LHCN-M2 (cell line): ENCODE measurements at places on chromosomes 11 and 22.

GRCh38 chr11:35142481-35143075 lies 3.6 kb downstream of the CD44 start:
- peak; percentile 77 for DNase-seq

DNA sequence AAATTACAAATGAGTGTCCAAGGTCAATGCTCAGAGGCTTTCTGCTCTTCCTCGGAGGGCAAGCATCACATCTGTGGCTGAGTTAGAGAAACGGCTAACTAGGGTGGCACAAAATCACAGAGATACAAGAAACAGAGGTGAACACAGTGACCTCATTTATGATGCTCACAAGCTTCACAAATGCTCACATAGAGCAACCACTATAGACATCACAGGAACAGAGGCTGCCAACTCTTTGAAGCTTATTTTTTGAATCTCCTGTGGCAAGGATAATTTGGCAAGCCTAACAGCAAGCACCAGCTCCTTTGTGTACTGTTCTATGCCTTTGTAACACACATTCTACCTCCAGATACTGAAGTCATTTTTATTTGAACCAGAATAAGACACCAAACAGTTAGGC lies 416.5 kb upstream of the DDI1 start:
- DNase-seq = no peak

DNA sequence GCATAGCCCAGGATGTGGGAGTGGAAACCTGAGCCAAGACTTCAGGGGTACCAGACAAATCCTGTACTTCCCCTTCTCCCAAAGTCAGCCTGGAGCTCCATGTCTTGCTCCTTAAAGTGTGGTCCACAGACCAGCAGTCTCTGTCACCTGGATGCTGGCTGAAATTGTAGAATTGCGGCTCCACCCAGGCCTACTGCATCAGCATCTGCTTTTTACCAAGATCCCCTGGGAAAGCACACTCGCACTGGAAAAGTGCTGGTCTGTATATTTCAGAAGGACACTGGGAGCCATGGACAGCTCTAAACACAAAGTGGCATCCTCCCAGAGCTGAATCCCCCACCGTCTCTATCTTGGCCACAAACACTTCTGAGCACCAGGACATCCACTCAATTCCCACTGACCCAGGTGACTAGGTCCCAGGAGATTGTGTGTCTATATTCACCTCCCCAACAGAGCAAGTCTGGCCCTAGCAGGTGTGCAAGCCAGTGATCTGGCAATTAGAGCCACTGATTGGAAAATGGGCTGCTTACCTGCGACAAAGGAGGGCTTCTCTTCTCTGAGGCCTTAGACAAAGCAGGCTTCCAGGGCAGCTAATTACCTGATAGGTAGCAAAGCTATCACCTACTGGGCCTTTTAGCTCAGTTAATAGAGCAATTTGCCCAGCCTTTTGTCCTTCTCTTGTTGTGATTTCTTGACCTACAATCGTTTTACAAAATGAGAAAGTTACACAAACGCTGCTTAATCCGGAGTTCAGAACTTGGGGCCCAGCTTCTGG lies 443.3 kb downstream of the MN1 start:
- DNase-seq = no peak

GRCh38 chr22:21816787-21817496 lies 50.5 kb downstream of the MAPK1 start:
- peak; percentile 94 for DNase-seq

DNA sequence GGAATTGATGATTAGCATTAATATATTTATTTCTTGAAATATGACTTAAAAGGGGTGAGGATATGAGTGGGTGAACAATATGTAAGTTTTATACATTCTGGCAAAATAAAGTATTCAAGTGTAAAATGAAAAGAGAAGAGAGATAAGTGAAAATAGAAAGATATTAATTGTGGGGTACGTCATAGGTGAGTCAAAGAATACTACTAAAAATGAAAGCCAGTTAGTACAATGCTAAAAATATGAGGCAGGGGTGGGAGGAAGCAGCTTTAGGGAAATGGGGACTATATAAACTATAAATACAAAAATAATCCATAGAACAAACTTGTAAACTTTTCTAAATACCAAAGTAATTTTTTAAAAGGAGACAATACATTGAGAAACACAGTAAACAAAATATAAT lies 661.4 kb downstream of the CNTN5 start:
- DNase-seq = no peak

GRCh38 chr11:29255401-29255800 lies 761.4 kb downstream of the KCNA4 start:
- DNase-seq = peak; percentile 89

- DNase-seq = peak; percentile 36
Observed at GRCh38 chr11:74822170-74822569, 73.5 kb downstream of the RNF169 start.
